Memory B cell (primary cell): ENCODE measurements at places on chromosomes 6 and 20.

DNA sequence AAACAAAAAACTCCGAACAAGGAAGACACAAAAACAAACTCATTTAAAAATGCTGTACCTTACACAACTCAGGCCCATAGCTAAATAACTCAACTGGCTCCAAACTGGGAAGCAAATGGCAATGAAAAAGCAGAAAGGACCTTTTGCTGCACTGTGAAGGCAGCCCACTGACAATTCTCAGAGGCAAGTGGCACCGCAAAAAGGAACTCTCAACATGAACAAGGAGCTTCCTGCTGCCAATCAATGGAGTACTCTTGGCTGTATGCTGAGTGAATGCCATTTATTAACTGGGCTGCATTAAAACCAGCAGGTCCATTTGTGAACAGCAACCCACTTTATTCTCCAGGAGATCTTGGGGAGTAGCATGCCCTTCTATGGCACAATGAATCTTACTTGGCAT, 209.9 kb downstream of the PTPRK start:
- DNase-seq = no peak

DNA sequence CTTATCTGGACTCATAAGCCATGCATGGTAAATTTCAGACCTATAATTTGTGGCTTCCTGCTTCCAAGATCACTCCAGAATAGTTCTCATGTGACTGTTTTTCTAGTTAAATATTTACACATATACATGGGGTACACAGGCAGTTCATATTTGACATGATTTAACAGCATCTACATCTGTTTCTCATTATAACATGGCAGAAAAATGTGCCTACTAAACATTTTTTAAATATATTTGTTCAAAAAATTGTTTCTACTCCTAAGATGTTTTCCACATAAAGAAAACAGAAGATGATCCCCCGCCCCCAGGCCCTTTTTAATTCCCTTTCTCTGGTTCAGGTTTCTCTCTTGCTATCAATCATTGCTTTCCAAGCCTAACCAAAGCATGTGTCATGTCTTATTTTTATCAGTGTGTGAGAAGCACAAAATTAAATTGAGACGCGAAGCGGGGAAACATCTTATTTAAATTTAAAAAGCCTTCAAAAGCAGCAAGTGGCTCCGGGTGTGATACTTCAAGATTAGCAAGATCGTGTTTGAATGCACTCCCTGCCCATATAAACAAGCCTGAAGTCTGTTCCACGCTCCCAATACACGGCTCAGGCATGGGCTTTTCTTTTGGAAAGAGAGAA, 37.3 kb downstream of the IPCEF1 start:
- DNase-seq = no peak

DNA sequence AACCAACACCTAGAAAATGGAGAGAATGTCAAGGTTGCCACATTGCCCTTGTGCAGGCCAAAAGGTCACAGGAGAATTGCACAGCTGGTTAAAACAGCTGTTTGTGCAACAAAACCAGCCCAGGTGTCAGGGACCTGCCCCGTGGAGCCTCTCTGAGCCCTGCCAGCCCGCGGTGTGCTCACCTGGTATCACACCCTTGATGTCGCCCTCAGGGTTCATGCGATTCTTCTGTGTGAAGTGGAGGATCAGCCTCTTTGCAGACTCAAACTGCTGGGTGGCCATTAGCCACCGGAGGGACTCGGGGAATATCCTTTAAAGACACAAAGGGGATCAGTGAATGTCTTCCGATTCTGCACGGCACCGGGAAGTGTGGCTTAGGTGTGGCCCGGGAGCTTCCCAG, 39.2 kb downstream of the PSMG4 start:
- DNase-seq = no peak

GRCh38 chr20:59340201-59340885, 39.9 kb downstream of the EDN3 start:
- DNase-seq = no peak

GRCh38 chr6:156344491-156344890, 432.7 kb upstream of the ARID1B start:
- DNase-seq = no peak

- no peak for DNase-seq
Observed at GRCh38 chr6:10591422-10592160, 70.4 kb downstream of the GCNT2 start.

DNA sequence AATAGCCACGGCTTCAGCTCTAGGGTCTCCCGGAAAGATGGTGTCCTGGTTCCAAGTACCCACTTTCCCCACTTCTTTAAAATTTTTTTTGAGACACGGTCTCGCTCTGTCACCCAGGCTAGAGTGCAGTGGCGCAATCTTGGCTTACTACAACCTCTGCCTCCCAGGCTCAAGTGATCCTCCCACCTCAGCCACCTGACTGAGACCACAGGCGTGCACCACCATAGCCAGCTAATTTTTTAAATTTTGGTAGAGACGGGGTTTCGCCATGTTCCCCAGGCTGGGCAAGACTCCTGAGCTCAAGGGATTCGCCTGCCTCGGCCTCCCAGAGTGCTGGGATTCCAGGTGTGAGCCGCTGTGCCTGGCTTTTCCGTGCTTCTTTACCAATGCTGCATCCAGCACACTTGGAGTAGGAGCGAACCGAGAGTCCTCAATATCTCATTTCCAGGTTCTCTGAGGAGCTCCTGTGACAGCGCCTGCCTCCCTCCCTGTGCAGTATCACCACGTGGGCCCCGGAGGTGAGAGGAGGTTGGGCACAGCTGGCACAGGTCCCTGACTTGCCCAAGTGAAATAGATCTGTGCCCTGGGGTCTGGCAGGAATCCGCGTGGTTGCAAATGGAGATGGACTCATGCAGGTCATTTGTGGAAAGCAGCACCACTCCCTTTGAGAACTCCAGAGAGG, 37.3 kb downstream of the EZR start:
- no peak for DNase-seq

- DNase-seq = no peak
Observed at GRCh38 chr20:53774461-53775203, 181.0 kb upstream of the ZNF217 start.

- no peak for DNase-seq
Observed at GRCh38 chr6:108748055-108748454, 100.2 kb upstream of the ARMC2 start.

- DNase-seq = no peak
Observed at GRCh38 chr6:63537201-63537958, 34.9 kb upstream of the LOC128125822 start.

DNA sequence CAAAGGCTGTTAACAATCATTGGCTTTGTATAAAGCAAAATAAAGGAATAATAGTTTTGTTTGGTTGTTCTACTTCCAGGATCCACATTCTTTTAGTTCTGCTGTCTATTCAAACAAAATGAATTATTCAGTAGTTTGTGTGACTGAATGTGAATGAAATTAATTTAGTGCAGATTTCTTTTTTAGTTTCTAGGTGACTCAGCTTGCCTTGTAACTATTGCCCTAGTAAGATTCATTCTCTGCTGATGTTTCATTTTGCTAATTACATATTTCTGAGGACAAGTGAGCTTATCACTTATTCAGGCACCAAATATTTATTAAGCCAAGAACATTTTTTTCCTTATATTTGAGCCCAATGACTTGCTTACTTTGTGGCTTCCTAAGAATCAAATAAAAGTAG, 46.5 kb upstream of the RIPOR2 start:
- DNase-seq = no peak
